ENCODE measurements at places on chromosomes 1 and 21.

GRCh38 chr1:38563942-38564735, 295.4 kb downstream of the RRAGC start:
- no peak for DNase-seq

DNA sequence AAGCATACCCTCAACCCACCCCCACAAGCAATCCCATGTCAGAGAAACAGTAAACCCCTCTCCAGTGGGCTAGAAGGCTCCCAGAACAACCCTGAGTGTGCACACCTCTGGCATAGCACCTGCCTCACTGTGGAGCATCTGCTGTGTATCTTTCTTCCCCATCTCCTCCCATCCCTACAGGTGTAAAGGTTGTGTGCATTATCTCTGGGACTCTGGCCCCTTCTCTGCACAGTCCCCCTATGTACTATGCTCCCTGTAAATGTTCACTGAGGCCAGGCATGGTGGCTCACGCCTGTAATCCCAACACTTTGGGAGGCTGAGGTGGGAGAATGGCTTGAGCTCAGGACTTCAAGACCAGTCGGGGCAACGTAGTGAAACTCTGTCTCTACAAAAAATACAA, 700 bp upstream of the CACNA1S start:
- no peak for DNase-seq

- DNase-seq, result no peak
Observed at GRCh38 chr1:84603941-84604830, 29.9 kb upstream of the CTBS start.

- no peak for DNase-seq
Observed at GRCh38 chr1:11207898-11208611, 18.9 kb downstream of the ANGPTL7 start.

DNA sequence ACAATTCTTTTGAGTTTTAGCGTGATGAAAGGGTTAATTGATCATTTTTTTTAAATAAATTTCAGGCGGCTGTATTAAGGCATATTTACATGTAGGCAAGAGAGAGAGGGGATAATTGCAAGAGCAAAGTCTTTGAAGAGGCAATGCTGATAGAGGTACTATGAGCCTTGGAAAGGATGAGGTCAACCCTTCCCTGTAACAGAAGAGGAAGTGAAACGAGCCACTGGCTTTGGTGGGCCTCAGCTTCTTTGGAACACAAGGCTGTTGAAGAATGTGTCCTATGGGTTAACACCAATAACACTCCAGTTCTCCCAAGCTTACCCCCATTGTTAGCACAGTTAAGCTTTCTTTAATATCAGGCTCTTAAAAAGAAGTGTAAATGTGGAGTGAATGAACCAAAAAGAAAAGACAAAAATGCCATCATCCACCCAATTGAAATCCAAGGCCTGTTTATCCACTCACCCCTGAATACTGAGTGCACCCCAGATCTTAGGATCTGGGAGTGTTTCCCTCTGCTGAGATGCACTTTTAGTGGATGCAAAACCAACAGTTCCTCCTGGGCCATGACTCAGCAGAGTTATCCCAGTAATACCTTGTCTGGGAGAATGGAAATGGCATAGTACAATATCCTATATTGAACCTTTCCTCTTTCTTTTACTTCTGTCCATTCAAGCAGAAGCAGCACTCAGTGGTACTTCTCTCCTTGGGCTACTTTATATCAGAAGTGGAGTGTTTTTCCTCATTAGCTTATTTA, 216.4 kb downstream of the SLC44A5 start:
- DNase-seq, result no peak

Data from mesenteric fat pad (tissue), 1 donor.